BJ (cell line): ENCODE measurements at places on chromosomes 6 and 20.

- no peak for DNase-seq
Observed at GRCh38 chr6:114430534-114431124, 87.8 kb upstream of the HS3ST5 start.

DNA sequence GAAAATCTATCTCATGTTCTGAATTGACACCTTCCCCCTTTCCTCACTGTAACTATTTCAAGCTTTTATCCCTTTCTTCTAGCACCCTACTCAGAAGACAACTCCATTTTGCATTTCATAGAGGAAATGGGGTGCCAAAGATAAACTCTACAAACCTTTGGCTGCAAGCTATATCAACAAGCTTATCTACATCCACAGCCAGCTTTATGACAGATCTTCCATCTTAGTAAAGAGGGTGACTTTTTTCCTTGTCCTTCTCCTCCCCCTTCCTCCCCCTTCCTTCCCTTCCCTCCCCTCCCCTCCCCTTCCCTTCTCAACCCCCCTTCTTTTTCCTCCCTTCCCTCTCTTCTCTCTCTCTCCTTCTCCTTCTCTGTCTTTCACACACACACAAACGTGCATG is 58.0 kb upstream of the OLIG3 start:
- DNase-seq = no peak

- no peak for DNase-seq
Observed at GRCh38 chr6:51793393-51793792, 294.0 kb downstream of the PKHD1 start.

DNA sequence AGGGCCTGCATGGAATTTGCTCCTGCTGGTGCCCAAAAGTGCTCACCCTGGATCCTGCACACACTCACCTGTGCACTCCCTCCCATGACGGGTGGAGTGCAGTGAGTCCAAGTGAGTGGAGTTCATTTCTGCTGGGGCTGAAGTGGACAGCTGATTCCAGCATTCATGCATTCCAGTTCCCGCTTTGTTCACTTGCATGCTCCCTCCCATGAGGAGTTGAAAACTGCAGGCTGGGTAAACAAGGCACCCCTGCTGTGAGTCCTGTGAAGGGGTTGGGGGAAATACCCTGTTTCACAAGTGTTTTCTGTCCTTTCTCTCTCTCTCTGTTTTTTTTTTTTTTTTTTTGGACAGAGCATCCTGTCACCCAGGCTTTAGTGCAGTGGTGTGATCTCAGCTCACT is 454.1 kb upstream of the NOX3 start:
- DNase-seq = no peak

GRCh38 chr6:130893277-130893676 is 66.1 kb downstream of the SMLR1 start:
- no peak for DNase-seq

DNA sequence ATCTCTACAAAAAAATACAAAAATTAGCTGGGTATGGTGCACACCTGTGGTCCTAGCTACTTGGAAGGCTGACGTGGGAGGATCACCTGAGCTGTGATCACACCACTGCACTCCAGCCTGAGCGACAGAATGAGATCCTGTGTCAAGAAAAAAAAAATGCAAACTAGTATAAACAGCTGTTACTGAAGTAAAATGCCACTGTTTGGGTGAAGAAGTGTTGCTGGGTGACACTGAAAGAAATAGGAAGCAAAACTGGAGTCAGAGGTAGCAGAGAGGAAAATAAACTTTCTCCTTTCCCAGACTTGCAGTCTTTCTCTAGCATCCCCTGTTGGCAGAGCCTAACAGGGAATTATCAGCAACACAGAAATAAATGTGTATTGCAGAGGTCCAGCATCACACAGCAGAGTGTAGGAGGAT is 241.2 kb upstream of the PREP start:
- DNase-seq = no peak
